H1 (cell line): ENCODE measurements at places on chromosomes 4 and X.

DNA sequence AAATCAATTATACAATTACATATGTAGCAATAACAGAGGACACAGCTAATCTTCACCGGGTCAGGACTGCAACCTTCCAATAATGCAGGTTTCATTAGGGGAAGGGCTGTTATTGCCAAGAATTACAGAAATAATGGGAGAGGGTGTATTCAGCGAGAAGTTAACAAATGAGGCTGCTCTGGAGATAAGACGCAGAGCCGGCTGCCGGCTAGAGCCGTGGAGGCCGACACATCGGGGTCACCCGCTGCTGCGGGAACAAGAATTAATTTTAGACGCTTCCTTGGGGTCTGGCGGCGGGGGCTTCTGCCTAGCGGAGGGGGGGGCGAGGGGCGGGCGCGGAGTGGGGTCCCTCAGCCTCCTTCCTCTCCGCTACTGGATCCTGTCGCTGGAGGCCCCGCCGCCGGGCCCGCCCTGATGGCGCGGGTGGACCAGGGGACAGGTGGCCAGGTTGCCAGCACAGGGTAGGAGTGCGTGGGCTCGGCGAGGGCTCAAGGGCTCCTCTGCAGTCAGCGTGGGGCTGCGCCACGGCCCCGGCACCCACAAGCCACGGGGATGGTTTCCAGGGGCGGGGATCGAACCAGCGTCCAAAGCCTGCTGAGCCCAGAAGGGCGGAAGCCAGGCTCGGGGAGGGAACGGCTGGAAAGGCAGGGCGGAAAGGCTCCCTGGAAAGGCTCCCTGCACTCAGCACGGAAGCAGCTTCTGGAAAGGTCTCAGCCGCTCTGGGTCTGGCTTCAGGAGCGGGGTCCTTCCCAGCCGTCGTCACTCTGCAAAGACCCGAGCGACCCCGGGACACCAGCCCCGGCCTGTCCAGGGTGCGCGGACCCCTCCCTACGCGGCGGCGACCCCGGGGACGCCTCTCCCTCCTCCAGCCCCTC, 113.8 kb upstream of the NKX1-1 start:
- no peak overlapping the region for H3K4me3 ChIP-seq
- H3K36me3 ChIP-seq = no peaks in the 10 kb centered on the region
- DNase-seq = no peak
- no peaks in the 10 kb centered on the region for H3K4me1 ChIP-seq
- no peak overlapping the region for H3K27ac ChIP-seq
- H3K27me3 ChIP-seq = no peaks in the 10 kb centered on the region

DNA sequence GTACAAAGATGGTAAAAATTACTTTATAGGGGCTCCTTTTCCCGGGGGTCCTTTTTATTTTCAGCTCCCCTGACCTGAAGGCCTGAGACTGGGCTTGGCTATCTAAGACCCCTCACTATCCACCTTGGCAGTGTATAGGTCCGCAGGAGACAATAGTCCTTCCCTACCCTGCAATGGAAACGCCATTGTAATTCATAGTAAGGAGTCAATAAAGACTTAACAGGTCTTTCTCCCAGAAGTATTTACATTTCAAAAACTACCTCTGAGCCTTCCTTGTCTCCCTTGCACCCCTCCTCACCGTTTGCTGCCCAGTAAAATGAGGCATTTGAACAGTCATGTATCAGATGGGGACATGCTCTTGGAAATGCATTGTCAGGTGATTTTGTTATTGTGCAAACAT, 401.2 kb upstream of the CNKSR2 start:
- no peaks in the 10 kb centered on the region for H3K36me3 ChIP-seq
- H3K27me3 ChIP-seq = no peaks in the 10 kb centered on the region
- H3K4me1 ChIP-seq = no peaks in the 10 kb centered on the region
- no peak overlapping the region for H3K4me3 ChIP-seq
- no peak for DNase-seq

GRCh38 chrX:10636337-10636736, 16.0 kb upstream of the MID1 start:
- DNase-seq = no peak
- no peak overlapping the region for H3K4me3 ChIP-seq
- H3K36me3 ChIP-seq = no peaks in the 10 kb centered on the region
- H3K27me3 ChIP-seq = no peaks in the 10 kb centered on the region
- H3K27ac ChIP-seq = no peak overlapping the region

DNA sequence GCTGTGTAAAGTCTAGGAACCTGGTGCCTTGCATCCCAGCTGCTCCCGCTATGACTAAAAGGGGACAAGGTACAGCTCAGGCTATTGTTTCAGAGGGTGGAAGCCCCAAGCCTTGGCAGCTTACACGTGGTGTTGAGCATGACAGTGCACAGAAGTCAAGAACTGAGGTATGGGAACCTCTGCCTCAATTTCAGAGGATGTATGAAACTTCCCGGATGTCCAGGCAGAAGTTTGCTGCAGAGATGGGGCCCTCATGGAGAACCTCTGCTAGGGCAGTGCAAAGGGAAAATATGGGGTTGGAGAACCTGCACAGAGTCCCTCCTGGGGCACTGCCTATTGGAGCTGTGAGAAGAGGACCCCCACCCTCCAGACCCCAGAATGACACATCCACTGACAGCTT, 76.6 kb downstream of the DDX60 start:
- H3K27ac ChIP-seq = no peak overlapping the region
- H3K27me3 ChIP-seq = no peaks in the 10 kb centered on the region
- H3K36me3 ChIP-seq = no peaks in the 10 kb centered on the region
- no peaks in the 10 kb centered on the region for H3K4me1 ChIP-seq
- DNase-seq = no peak

GRCh38 chrX:150546711-150547153, 21.7 kb upstream of the MTM1 start:
- no peaks in the 10 kb centered on the region for H3K27me3 ChIP-seq
- no peaks in the 10 kb centered on the region for H3K36me3 ChIP-seq
- no peak overlapping the region for H3K27ac ChIP-seq

DNA sequence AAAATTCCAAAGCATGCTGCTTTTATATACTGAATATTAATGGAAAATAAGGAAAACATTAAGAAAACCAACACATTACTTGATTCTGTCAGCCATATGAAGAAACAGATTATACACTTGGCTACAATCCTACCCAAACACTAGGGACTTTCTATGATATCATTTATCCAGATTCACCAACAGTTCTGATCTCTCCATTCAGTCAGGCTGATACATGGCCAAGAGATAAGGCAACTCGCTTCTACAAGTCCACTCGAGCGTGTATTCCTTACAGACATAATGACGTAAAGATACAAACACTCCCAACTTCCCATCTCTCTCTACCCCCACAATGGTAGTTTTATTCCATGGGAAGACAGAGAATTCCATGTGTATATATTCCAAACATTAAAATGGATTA, 44.5 kb downstream of the NEK1 start:
- H3K4me3 ChIP-seq = no peak overlapping the region
- H3K27me3 ChIP-seq = no peaks in the 10 kb centered on the region
- H3K36me3 ChIP-seq = no peaks in the 10 kb centered on the region; the same call in 1 of the 2 replicates

- H3K36me3 ChIP-seq = no peaks in the 10 kb centered on the region
- H3K27me3 ChIP-seq = no peaks in the 10 kb centered on the region; the same call in 1 of the 2 replicates
- H3K4me3 ChIP-seq = no peak overlapping the region
- peaks cover 3% of the 10 kb centered on the region for H3K4me1 ChIP-seq
- no peak overlapping the region for H3K27ac ChIP-seq
Measured at GRCh38 chr4:140005699-140006098, 148.3 kb downstream of the MAML3 start.

GRCh38 chr4:78592088-78592783, 40.7 kb downstream of the ANXA3 start:
- H3K36me3 ChIP-seq = no peaks in the 10 kb centered on the region
- H3K27me3 ChIP-seq = no peaks in the 10 kb centered on the region

DNA sequence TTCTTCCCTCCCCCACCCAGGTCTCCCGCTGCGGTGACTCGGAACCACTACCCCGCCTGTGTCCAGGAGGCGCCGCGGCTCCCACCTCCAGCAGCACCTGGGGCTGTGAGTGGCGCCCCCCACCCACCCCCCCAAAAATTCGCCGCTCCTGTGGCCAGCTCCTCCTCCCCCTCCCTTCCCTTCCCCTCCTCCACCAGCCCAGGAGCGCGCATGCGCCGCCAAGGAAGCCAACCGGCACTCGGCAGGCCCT, 278 bp downstream of the CLOCK start:
- no peaks in the 10 kb centered on the region for H3K36me3 ChIP-seq
- peak overlapping the region; percentile 57; the same call in 1 of the 2 replicates for H3K27ac ChIP-seq
- H3K4me1 ChIP-seq = peaks cover 6% of the 10 kb centered on the region; the same call in 1 of the 2 replicates

DNA sequence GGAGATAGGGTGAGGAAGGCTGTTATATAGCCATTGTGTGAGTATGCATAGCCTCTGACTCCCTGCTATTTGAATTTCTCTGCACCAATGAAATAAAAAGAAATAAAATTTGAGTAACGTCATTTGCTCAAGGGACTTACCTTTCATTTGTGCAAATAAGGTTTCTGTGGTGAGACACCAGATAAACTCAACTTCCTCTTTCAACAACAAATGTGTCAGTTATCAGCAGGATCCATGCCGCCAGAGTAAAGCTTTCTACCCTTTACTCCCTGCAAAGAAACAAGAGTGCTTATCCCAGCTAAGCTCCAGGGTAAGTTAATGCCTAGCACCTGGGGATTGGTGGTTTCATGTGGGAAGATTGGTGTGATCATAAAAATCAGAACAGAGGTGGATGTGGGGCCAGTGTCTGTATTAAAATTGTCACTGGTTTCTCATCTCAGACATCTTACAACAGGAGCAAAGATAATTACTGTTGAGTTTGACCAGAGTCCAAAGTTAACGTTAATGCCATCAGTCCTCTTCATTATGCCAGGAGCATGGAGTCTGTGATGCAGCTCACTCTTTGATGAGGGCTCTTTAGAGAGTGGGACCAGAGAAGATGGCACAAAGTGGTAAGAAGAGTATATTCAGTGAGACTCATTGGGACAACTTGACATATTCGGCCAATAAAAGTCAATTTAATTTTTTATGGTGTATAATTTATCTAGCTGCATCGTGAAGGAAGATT, at the start of gene P2RY10:
Gene P2RY10, plus strand, starts transcription at position 206 of the 727 bp plus-strand sequence. CDS start 15,130 bp downstream, outside the sequence.
- no peak within 1 kb of the TSS for H3K27ac ChIP-seq
- H3K27me3 ChIP-seq = no peaks in the 10 kb centered on the region
- no peaks in the 10 kb centered on the region for H3K36me3 ChIP-seq
- H3K4me1 ChIP-seq = no peaks in the 10 kb centered on the region
- no peak for DNase-seq

DNA sequence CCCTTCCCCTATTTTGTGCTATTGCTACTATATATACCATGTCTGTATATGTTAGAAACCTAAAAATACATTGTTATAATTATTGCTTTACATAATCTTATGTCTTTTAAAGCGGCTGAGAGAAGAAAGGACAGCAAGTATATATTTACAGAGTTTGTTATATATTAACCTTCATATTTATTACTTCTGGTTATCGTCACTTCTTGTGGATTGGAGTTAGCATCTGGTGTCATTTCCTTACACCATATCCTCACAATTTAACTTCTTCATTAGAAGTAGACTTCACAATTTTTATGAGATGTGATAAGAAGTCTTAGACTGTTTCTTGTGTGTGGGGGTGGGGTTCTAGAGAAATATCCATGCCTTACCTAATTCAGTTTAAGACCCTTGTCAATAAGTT, 123.1 kb downstream of the ATXN3L start:
- H3K27me3 ChIP-seq = no peaks in the 10 kb centered on the region
- no peaks in the 10 kb centered on the region for H3K36me3 ChIP-seq
- no peak for DNase-seq
- no peak overlapping the region for H3K4me3 ChIP-seq
- H3K27ac ChIP-seq = no peak overlapping the region; the same call in 1 of the 2 replicates
- H3K4me1 ChIP-seq = peaks cover 7% of the 10 kb centered on the region; the same call in 1 of the 2 replicates

GRCh38 chr4:83013420-83013867, 2.8 kb upstream of the LIN54 start:
- peaks cover 6% of the 10 kb centered on the region; the same call in 1 of the 2 replicates for H3K27me3 ChIP-seq
- no peaks in the 10 kb centered on the region for H3K36me3 ChIP-seq
- no peaks in the 10 kb centered on the region for H3K4me1 ChIP-seq
- peak overlapping the region; percentile 51; the same call in 1 of the 2 replicates for H3K4me3 ChIP-seq
- DNase-seq = no peak

GRCh38 chrX:1336331-1336943, at the start of gene IL3RA:
Gene IL3RA, plus strand, starts transcription at chrX:1336785. Its CDS starts 4,981 bp downstream, at chrX:1341766.
- no peak within 1 kb of the TSS for H3K27ac ChIP-seq
- no peak within 1 kb of the TSS for H3K4me3 ChIP-seq
- H3K4me1 ChIP-seq = no peaks in the 10 kb centered on the region
- no peaks in the 10 kb centered on the region for H3K27me3 ChIP-seq
- DNase-seq = no peak
- no peaks in the 10 kb centered on the region for H3K36me3 ChIP-seq

- DNase-seq = no peak
- H3K27ac ChIP-seq = no peak overlapping the region
- no peaks in the 10 kb centered on the region for H3K4me1 ChIP-seq
- no peak overlapping the region for H3K4me3 ChIP-seq
- H3K27me3 ChIP-seq = no peaks in the 10 kb centered on the region
- H3K36me3 ChIP-seq = no peaks in the 10 kb centered on the region
Measured at GRCh38 chrX:110192516-110192915, 125.4 kb downstream of the AMMECR1 start.

- H3K36me3 ChIP-seq = no peaks in the 10 kb centered on the region
- DNase-seq = no peak
- H3K4me1 ChIP-seq = 0 out of 2 replicates have a peak, but pooled peaks cover 1% of the 10 kb centered on the region
- no peaks in the 10 kb centered on the region for H3K27me3 ChIP-seq
- peak overlapping the region; percentile 92 for H3K4me3 ChIP-seq
Measured at GRCh38 chrX:118347131-118347530, 1.2 kb downstream of the WDR44 start.

- no peaks in the 10 kb centered on the region for H3K36me3 ChIP-seq
- H3K4me1 ChIP-seq = no peaks in the 10 kb centered on the region
- no peak overlapping the region for H3K4me3 ChIP-seq
- no peak overlapping the region for H3K27ac ChIP-seq
- DNase-seq = no peak
Measured at GRCh38 chrX:108072746-108073145, 18.6 kb downstream of the PSMD10 start.

- H3K27me3 ChIP-seq = no peaks in the 10 kb centered on the region
- H3K4me1 ChIP-seq = no peaks in the 10 kb centered on the region
- DNase-seq = no peak
- H3K27ac ChIP-seq = no peak overlapping the region
- H3K36me3 ChIP-seq = no peaks in the 10 kb centered on the region
Measured at GRCh38 chrX:109773374-109773773, 40.3 kb upstream of the ACSL4 start.

GRCh38 chrX:49066690-49067089, 7.1 kb downstream of the PRAF2 start:
- H3K27me3 ChIP-seq = no peaks in the 10 kb centered on the region
- no peak overlapping the region for H3K27ac ChIP-seq
- H3K4me1 ChIP-seq = peaks cover 5% of the 10 kb centered on the region
- no peak for DNase-seq
- no peak overlapping the region for H3K4me3 ChIP-seq

GRCh38 chr4:53321151-53321983, 44.5 kb downstream of the SCFD2 start:
- H3K27ac ChIP-seq = no peak overlapping the region; the same call in 1 of the 2 replicates
- H3K36me3 ChIP-seq = no peaks in the 10 kb centered on the region
- DNase-seq = no peak
- H3K4me1 ChIP-seq = peaks cover 5% of the 10 kb centered on the region
- H3K27me3 ChIP-seq = no peaks in the 10 kb centered on the region

GRCh38 chr4:23929248-23929647, 39.4 kb upstream of the PPARGC1A start:
- H3K27ac ChIP-seq = no peak overlapping the region
- no peaks in the 10 kb centered on the region for H3K27me3 ChIP-seq
- no peaks in the 10 kb centered on the region for H3K36me3 ChIP-seq
- H3K4me1 ChIP-seq = peaks cover 19% of the 10 kb centered on the region
